ENCODE measurements at places on chromosomes 6 and 20.

DNA sequence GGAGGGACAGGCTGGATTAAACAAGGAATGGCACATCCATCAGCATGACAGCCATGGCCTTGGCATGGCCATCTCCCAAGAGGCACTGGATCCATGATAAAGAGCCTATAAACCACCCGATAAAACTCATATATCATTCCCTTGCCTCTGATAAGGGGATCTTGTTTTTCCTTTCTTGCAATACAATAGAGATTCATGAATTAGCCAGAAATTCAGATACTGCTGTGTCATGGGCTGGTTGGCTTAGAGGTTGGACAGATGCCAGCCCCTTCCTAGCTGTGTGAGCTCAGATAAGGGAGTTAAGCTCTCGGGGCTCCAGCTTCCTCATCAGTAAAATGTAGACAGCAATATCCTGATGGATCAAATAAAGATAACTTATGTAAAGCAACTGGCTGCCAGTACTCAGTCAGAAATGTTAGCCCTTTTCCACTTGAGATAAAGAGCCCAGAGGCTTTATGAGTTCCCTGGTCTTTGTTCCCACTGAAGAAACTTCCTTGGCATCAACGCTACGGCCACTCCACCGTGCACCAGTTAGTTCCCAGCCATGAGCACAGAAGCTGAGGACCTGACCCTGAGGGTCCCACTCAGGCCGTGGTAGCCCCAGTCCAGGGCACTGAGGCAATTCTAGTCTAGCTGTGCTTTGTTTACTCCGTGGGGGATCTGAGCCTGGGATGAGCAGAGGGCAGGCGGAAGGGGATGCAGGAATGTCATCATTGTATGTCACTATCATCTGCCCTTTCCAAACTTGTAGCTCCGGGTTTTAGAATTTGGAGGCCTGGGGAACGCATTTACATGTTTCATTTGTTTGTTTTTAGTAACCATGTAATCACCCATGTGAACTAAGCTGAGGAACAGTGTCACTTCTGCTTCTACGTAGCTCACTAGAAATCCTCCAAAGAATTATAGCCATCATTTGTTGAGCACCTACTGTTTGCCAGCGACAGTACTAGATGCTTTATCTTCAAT is 67.2 kb upstream of the TBC1D7 start:
- DNase-seq = no peak

- no peak for DNase-seq
Observed at GRCh38 chr20:4234128-4234527, 218.8 kb upstream of the RNF24 start.

DNA sequence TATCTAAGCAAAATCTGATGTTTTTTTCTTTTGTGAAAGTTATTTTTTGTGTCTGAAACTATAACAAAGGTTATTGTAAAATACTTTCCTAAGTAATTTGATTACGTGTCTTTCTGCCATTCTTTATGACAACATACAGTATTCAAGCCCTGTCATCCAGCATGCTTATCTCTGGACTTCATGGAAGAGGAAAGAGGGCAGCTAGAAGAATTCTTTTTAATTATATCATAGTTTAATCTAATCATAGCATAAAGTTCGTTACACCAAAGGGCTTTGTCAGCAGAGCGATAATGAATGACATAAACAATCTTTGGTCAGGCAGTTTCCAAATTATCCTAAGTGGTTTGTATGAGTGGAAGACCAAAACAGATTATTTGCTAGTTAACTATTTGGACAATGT is 3.5 kb downstream of the ENPP3 start:
- no peak for DNase-seq

- no peak for DNase-seq
Observed at GRCh38 chr20:371755-372542, 8.6 kb upstream of the TRIB3 start.

DNA sequence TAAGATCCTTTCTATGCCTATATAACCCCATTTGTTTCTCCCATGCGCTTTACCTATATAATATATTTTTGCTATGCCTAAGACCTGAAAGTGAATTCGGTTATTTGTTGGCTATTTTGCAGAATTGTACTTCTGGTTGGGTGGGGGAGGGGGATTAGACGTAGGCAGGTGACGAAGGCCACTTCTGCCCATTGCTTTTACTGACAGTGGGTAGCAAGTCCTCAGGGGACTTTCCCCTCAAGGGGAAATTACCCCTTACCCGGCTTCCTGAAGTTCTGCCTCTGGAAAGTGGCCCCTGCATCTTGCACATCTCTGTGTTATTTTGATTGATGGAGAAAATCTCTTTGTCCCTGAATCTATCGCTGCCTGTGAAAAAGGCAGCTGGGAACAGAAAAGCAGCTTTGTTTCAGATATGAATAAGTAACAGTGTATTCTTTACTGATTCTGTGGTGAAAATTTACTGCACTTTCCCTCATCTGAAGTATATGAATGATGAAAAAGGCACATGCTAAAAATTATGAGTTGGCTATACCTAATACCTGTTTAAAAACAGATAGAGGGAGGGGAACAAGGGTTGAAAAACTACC is 133.9 kb downstream of the UTRN start:
- DNase-seq = no peak

DNA sequence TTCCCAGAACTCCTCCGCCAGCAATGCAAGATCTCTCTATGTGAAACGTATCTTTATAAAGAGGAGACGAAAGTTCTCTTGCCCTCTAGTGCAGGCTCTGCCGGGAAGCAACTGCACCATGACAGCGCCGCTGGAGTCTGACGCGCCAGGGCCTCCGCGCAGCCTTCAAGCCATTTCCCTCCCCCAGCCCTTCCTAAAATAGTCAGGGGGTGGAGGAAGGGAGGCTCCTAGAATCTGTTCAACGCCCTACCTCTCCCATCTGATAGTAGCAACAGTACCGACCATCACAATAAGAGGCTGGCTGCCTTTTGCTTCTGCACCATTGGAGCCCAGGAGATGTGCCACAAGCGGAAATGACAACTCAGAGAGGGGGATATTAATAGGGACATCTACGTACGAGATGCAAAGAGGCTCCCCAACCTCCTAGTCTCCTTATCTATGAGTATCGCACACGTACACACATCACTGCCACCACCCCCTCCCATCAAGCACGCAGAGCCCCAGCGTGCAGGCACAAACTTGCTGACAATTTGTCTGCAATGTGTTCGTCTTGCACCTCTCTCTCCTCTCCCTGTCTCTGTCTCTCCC is 1.0 kb downstream of the SYNE1 start:
- peak; percentile 80 for DNase-seq

DNA sequence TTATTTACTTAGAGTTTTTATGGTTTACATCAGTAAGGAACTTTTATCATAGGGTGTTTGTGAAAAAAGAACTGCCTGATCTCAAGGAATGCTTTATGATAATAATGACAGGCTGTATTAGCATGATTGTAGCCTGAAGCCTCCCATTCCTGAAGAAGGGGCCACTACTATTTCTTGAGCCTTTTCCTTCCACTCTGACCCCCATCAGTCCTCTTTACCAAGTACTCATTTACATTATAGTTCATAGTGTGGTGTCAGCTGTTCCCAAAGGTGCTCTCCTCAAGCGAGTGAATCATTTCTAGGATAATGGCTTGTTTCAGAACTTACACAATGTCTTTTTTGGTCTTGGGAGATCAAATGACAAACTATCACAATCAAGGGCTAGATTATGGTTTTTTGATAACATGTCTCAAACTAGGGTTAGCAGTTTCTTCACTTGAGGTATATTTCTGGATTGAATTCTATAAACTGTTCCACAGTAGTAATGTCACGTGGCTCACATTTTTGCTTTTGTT is 283.6 kb downstream of the CDKAL1 start:
- DNase-seq = no peak

DNA sequence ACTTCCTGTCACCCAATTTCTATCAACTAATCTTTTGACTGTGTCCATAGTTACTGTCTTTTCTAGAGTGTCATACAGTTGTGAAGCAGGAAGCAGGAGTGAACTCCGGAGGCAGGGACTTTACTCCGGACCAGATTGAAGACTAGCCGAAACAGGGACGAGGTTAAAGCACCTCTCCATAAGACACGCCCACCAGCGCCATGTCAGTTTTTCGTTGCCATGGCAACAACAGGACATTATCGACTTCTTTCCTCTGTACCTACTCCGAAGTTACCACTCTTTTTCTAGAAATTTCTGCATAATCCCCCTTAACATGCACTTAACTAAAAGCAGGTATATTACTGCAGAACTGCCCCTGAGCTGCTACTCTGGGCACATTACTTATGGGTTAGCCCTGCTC is 25.2 kb downstream of the TRIM38 start:
- DNase-seq = no peak

GRCh38 chr6:89792881-89793280 is 26.7 kb downstream of the MDN1 start:
- peak; percentile 8 for DNase-seq

- no peak for DNase-seq
Observed at GRCh38 chr6:33576668-33577067, 3.4 kb downstream of the BAK1 start.

DNA sequence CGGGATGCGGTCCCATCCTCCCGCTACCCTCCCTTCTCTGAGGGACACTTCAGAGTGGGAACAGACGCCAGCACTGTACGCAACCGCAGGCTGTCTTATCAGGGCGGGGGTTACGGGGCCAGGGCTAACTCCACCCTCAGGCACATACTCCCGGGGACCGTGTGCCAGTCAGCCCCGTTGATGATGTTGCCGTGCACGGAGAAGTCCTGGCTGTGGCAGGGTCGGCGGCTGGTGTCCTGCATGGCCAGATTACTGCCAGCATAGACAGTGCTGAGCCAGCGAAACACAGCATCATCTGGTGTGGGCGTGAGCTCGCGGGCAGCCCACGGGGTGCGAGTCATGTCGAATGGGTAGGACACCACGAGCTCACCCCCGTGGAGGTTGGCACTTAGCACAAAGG is 5.0 kb downstream of the CPXM1 start:
- no peak for DNase-seq

DNA sequence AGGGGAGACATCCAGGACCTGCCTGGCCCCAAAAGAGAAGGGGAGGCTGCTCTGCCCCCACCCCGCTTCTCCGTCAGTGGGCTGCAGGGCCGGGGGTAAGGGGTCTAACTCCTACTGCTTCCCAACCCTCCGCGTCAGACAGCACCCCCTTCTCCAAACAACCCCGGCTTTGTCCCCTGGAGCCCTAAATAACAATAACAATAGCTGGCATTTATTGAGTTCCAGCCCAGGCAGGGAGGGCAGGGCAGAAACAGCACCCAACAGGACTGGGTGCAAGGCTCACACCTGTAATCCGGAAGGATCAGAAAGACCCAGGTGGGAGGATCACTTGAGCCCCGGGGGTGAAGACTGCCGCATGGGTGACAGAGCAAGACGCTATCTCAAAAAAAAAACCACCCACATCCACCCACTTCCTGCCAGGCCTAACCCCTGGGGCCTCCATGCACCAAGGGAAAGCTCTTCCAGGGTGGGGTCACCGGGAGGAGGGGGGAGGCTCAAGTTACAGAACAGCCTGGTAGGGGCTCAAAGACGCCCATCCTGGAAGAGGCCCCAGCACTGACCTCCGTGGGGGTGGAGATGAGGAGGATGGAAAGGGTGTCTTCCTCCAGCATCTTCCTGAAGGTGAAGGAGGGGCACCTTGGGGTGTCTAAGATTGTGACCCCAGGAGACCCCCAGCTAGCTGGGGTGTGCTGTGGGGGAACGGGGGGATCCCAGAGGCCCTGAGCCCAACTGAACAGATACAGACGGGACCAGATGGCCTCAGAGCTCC is 1.3 kb upstream of the FNDC11 start:
- peak; percentile 22 for DNase-seq

- no peak for DNase-seq
Observed at GRCh38 chr6:147903321-147903720, 394.8 kb downstream of the SAMD5 start.

DNA sequence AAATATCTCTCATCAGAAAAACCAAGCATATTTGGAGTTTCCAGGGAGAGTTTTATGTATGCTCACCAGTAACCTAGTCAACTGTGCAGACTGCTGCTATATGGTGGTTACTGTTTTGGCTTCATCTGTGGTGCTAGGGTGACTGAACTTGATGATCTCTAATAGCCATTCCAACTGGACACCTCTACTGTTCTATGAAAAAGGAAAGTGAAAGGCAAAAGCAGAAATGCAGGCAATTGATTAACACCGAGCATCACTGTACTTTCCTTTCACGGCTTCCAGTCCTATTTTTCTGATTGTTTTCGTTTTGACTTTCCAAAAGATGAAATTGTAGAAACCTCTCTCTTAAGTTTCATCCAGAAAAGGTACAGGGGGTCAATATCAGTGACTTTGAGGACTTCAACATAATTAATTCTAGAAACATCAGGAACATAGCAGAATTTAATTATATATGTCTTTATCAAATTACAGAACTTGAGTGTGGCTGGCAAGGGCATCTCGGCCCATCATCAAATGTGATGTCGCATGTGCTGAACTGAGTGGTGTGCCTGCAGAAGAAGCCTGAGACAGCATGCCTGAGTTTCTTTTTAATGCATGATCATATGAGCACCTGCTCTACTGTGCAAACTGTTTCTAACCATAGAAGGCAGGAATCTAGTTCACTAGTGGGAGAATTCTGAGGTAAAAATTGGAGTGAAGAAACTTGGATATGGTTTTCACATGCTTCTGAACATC is 464.3 kb upstream of the FLRT3 start:
- no peak for DNase-seq

- DNase-seq = no peak
Observed at GRCh38 chr6:83847179-83847578, 6.0 kb upstream of the RIPPLY2 start.

- no peak for DNase-seq
Observed at GRCh38 chr6:54031169-54031568, 80.1 kb upstream of the MLIP start.

DNA sequence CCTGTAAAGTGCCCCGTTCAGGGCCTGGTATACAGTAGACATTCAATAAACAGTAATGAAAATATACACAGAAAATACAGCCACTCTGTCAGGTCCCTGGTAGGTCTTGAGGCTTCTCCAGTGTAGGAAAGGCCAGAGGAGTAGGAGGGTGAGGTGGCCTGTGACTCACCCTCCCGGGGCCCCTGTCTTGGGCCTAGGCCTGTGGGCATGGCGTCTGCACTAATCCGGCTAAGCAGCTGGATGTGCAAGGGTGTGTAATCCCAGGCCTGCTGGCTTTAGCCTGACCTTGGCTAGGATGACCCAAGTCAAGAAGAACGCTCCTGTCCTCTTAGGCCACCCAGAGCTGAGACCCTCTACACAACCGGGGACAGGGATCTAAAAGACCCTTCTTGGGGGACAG is 84.9 kb downstream of the KCNB1 start:
- DNase-seq = no peak

GRCh38 chr6:161054876-161055275 is 63.3 kb downstream of the MAP3K4 start:
- no peak for DNase-seq

DNA sequence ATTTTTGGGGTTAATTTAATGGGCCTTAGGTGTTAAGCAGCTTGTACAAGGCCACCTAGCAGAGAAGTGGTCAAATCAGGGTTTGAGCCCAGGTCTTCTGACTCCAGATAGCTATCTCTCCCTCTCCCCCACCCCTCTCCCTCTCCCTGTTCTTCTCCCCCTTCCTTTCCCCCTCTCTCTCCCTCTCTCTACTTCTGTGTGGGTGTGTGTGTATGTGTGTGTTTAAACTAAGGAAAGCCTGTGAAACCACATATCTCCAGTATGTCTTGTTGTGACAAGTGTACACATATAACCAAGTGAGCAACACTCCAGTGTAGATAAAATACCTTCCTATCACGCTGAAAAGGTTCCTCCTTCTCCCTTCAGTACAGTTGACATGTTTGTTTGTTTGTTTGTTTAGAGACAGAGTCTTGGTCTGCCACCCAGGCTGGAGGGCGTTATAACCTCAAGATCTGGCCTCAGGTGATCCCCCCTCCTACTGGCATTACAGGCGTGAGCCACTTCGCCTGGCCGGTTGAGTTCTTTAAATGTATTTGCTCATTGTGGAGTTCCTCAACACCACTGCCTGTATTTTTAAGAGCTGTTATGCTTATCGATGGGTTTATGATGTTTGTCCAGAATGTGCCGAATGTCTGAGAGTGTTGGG is 140.4 kb downstream of the JARID2 start:
- DNase-seq = no peak
